ENCODE measurements at places on chromosomes 4 and X.

DNA sequence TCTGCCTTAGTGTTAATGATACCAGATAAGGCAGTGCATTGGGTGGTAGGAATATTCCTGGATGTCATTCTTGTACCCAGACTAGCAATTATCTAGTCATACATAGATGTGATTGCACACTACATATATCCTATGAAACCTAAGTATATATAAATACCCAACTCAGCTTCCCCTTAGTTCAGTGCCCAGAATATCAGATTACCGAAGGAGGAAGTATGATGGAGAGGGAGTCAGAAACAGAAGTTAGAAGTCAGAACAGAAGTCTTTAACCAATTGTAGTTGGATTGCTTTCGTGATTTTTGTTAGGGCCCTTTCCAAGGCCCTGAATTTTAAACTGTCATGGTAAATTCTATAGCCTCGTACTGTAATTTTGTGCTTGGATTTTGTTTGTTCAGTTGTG is 42.9 kb downstream of the MOB1B start:
- DNase-seq, result no peak

DNA sequence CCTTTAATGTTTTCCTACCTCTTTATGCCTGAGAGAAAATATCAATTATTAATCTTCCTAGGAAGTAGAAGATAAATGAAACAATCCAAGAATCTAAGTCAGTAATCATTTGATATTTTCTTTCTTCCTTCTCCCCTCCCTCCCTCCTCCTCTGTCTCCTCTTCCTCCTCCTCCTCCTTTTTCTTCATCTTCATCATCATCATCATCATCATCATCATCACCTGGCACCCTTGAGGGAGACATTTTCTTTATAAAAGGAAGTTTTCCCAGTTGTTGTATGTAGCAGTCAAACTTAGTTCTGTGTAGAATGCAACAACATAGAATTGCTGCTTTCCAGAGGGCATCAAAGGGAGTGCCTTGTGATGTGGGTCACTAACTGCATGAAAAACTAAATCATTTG is 100.1 kb downstream of the SLC10A6 start:
- no peak for DNase-seq

- no peak for DNase-seq
Measured at GRCh38 chr4:34854451-34854850, 1389.9 kb downstream of the ARAP2 start.

DNA sequence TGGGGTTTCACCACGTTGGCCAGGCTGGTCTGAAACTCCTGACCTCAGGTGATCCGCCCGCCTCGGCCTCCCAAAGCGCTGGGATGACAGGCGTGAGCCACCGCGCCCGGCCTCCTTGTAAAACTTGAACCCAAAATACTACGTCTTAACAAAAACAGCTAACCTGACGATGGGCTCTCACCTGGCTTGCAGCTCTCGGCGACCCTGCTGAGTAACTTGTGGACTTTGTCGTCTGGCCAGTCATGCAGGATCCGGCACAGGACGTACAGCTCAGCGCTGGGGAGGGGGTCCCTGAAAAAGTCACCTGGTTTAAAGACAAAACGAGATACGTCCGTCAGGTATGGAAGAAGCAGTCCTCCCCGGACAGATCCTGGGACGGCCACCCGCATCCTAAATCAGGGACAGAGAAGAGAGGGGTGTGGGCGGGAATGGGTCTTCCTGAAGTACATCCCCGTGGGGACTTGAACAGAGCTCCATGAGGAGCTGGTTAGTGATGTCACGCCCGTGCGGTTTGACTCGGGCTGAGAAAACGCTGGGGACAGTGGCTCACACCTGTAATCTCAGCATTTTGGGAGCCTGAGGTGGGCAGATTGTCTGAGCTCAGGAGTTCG is 20.7 kb upstream of the SLC25A6 start:
- DNase-seq, result no peak

DNA sequence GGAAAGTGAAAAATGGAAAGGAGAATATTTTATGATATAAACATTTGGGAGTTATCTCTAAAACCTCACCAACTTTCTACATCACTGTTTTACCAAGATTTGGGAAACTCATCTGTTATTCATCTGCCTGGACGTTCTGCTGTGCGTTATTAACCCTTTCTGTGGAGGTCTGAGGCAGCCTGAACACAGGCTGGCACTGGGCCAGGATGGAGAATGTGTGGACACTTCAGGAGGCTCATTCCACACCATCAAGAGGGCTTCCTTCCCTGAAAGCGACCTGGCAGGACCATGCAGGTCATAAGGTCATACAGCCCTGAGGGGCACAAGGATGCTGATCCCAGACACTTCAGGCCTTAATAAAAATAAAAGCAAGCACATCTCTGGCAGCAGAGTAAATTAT is 31.2 kb upstream of the TMEM184C start:
- DNase-seq, result no peak

DNA sequence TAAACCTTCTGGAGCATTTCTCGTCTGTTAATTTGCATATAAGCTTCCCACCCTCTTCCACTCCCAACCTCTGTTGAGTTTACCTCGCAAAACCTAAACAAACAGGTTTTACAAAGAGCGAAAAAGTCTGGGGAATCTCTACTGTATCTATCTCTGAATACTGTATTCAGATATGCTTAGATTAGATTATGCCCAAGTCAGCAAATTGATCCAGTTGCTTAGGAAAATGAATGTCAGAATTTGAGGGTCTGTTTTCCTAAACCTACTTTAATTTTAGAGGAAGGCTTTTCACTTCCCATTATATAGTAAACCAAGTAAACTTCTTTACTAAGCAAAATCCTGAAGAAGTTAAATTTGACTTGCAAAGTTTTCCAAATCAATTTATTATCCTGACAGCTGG is 6.7 kb downstream of the CCNA2 start:
- DNase-seq, result no peak

GRCh38 chr4:85798012-85798770 is 323.2 kb downstream of the ARHGAP24 start:
- no peak for DNase-seq

GRCh38 chr4:53744446-53745160 is 153.3 kb upstream of the LNX1 start:
- no peak for DNase-seq

DNA sequence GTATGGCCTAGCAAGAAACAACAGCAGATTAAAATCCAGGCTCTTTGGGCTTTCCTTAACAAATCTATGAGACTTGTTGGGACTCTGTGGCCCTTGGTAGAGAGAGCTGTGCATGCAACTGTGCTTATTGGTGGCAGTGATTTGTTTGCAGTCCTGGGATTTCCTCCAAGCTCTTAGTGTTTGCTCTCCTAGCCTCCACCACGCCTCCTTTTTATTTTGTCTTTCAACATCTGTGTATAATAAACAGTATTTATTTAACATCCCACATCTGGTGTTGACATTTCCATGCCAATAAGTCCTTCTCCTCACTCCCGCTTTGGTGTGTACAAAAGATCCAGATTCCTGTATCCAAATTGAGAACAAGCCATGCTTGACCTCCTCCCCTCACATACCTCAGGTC is 3.1 kb downstream of the TNMD start:
- no peak for DNase-seq

DNA sequence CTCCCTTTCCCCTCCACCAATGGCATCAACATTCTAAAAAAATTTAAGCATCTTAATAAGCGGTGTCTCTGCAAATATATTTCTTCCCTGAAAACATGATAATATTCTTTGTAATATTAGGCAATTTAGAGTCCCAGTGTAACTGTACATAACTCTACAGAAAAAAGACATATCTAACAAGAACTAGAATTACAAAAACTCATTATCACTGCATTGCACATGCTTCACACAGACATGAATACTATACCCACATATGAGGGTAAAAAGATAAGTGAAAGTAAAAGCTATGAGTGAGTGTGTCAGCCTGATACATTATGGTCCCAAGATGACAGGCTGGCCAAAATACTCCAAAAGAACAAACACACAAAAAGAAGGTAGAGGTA is 2.4 kb upstream of the FGB start:
- no peak for DNase-seq

DNA sequence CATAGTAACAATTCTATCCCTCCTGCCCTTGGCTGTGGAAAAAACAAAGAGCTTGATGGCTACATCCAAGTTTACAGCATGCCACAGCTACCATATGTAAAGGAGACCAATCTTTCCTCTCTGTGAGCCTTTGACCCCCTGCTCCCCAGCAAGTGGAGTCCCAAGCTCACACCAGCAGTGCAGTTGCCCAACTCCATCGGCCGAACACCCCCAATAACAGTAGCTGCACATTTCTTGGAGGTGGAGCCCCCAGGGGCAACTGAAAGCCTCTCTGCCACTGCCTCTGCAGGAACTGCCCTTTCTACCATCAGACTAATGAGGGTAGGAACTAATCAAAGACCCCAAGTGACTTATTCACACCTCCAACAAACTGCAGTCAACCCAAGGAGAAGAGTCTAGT is 81.0 kb upstream of the TCEAL2 start:
- no peak for DNase-seq

DNA sequence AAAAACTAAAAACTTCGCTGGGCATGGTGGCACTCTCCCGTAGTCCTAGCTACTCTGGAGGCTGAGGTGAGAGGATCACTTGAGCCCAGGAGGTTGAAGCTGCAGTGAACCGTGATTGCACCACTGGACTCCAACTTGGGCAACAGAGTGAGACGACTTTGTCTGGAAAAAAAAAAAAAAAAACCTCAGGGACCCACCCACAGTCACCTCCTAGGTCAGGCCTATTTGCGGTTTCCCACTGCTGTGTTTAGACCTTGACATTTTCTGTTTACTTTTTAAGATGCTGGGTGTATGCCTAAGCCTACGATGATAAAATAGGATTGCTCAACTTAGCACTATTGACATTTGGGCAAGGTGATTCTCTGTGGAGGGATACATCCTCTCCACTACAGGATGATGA is 197.4 kb upstream of the TBL1X start:
- DNase-seq, result no peak

- no peak for DNase-seq
Measured at GRCh38 chr4:95086551-95086950, 328.8 kb downstream of the BMPR1B start.

All from AG09309 (cell line).